Pancreas (tissue), 10 donors: ENCODE measurements at places on chromosomes 2 and 18.

DNA sequence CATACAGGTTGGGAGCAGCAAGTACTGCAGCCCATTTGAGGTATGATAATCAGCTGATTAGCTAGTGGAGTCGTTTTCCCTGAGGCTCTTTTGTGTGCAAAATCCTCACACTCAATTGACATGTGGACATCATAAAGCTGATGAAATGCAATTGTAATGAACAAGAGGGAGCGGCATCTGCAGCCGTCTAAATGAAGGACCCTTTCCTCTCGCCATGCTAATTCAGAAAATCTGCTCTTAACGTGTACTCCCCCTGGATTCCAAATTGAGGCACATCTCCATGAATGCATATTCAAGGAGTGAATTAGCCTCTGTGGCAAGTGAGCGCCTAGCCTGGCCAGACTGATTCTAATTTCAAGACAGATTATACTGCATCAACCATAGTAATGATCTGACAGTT is 260.9 kb upstream of the ATP5MC3 start:
- H3K27ac ChIP-seq, result no peak overlapping the region
- no peak overlapping the region for H3K4me3 ChIP-seq
- H3K4me1 ChIP-seq, result no peaks in the 10 kb centered on the region
- no peaks in the 10 kb centered on the region for H3K27me3 ChIP-seq
- no peak for DNase-seq
- no peaks in the 10 kb centered on the region for H3K36me3 ChIP-seq

- no peak overlapping the region for H3K27ac ChIP-seq
- no peaks in the 10 kb centered on the region for H3K27me3 ChIP-seq
- H3K36me3 ChIP-seq, result no peaks in the 10 kb centered on the region
- H3K4me3 ChIP-seq, result no peak overlapping the region
- H3K4me1 ChIP-seq, result no peaks in the 10 kb centered on the region
Observed at GRCh38 chr2:135096665-135097446, 44.8 kb downstream of the RAB3GAP1 start.

- H3K4me3 ChIP-seq, result peak overlapping the region; percentile 24
- H3K27ac ChIP-seq, result no peak overlapping the region
- H3K4me1 ChIP-seq, result no peaks in the 10 kb centered on the region
- H3K36me3 ChIP-seq, result no peaks in the 10 kb centered on the region
- H3K27me3 ChIP-seq, result peaks cover 8% of the 10 kb centered on the region
Observed at GRCh38 chr2:153477636-153478288, 800 bp downstream of the RPRM start.

DNA sequence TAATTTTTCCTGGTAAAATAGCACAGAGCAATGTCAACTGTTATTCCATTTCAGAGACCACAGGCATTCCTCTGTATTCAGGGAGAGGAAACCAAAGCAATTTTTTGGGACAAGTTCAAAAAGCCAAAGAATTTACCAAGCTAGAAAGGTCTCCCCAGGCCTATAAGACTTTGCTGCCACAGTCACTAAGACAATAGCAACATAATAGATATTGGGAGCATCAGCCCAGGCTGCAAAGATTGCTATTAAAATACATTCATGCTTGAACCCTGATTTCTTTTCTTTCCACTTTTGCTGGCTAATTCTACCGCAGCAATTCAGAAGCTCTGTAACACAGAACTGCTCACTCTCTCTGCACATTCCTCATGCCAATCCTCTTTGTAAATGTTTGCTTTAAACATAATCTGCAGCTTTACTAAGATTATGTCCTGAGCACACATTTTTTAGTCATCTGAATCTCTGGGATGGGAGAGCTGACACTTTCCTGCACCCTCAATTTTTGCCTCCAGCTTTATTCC is 76.3 kb downstream of the CLHC1 start:
- H3K4me1 ChIP-seq, result peaks cover 51% of the 10 kb centered on the region
- no peak overlapping the region for H3K27ac ChIP-seq
- H3K4me3 ChIP-seq, result no peak overlapping the region

DNA sequence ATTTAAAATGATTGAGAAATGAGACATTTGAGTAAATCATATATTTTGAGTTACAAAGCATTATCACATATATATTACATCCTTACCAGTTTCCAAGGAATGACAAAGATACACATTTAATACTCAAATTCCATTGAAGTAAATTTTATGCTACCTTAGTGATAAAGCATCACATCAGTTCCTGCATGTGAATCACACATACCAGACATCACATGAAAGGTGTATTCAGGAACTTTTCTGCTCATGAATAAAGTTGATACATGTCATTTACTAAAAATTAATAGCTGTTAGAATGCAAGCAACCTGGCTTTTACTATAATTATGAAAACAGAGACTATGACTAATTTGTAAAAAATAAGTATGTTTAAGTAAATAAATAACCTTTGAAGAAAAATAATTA is 548.8 kb upstream of the SLC39A10 start:
- no peaks in the 10 kb centered on the region for H3K36me3 ChIP-seq
- DNase-seq, result no peak
- H3K4me3 ChIP-seq, result no peak overlapping the region
- no peak overlapping the region for H3K27ac ChIP-seq

DNA sequence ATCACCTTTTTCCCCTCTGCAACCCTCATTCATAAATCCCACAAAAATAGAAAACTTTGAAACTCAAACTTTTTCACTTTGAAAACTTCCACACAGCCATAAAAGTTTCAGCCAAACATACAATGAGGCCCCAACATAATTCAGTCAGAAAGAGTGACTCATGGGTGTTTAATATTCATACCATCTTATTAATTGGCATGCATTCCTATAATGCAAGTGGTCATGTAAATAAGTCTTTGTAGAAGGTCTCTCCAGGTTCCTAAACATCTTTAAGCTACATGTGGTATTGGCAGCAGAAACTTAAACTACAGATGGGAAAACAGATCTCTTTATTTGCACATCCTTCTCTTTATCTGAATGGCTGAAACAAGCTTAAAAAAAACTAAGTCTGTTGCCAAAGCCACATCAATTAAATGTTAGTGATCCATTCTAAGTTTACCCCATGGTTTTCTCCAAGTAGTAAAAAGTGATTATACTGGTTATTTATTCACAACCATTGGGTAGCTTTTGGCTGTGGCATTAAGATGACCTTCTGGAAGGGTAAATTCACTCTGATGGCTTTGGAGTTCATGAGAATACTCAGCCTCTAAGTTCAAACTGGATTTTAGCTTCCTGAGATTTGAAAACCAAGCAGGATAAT is 70.2 kb upstream of the LYPD1 start:
- no peak overlapping the region for H3K4me3 ChIP-seq
- no peaks in the 10 kb centered on the region for H3K4me1 ChIP-seq
- no peak overlapping the region for H3K27ac ChIP-seq
- H3K27me3 ChIP-seq, result no peaks in the 10 kb centered on the region
- DNase-seq, result no peak

DNA sequence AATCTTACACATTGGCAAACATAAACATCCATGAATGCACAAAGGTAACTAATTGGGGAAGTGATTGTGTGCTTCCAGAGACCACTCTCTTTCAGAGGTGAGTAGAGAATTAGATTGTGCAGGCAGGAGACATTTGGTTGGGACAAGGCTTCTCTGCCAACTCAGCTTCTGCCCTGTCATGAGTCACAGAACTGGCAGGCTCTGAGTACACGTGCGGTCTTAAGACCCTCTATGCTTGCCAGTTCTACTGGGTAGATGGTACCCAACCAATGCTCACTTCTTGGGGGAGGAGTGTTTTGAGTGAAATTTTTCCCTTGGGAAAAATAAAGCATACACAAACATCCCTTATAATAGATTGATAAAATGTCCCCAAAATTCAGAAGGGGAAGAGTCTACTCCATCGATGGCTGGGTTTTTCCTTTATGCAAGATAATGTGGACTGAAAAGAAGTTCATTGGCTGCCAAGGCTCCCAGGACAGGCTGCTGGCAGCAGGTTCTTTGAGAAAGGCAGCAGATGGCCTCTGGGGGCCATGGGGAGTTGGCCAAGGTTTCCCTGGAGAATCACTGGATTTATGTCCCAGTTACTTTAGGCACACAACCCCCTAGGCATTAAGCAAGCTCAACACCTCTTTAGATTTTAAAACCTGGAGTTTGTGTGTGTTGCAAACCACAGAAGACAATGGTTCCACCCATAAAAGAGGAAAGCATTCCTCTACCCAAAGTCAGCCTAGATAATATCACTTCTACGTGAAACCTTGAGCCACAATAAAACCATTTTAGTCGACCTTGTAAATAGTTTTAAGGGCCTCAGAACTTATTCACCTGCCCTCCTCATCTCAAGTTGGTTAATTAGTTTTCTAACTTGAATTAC is 417.0 kb downstream of the TXNL1 start:
- peak overlapping the region; percentile 20 for H3K27ac ChIP-seq
- peaks cover 7% of the 10 kb centered on the region for H3K4me1 ChIP-seq
- H3K27me3 ChIP-seq, result no peaks in the 10 kb centered on the region
- H3K36me3 ChIP-seq, result no peaks in the 10 kb centered on the region

DNA sequence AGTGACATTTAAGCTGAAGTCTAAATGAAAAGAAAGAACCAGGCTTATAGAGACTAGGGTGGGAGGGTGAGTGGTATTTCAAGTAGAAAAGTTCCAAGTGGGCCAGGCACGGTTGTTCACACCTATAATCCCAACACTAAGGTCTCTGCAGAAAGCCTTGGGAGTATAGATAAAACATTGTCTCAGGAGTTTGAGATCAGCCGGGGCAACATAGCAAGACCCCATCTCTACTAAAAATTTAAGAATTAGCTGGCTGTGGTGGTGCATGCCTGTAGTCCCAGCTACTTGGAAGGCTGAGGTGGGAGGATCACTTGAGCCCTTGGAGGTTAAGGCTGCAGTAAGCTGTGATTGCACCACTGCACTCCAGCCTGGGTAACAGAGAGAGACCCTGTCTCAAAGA is 143.4 kb upstream of the PKDCC start:
- H3K36me3 ChIP-seq, result no peaks in the 10 kb centered on the region
- H3K27ac ChIP-seq, result no peak overlapping the region
- no peak for DNase-seq
- no peaks in the 10 kb centered on the region for H3K4me1 ChIP-seq

DNA sequence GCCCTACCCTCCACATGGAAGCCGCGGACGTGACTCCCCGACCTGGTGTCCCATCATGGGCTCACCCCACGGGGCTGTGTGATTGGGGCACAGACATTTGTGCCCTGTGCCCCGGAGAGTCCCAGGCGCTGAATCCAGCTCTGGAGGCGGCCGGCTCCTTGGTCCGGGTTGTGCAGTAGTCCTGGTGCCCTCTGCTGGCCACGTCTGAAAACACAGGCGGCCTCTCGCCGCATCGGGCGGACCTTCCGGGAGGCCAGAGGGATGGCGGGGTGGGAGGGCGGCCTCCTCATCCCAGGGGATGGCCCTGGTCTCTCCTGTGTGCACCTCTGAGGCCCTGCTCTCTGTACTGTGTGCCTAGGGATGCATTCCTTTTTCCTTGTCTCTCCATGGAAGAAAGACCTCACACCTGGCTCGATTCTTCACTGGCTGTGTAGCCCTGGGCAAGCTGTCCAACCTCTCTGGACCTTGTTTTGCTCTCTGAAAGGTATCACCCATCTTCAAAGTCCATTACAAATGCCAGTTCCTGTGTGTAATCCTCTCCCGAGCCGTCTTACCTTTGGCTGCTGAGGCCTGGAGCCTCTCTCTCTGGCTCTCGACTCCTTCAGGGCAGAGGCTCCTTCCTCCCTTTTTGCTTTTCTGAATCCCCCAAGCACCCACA is 27.6 kb downstream of the CELF4 start:
- H3K27ac ChIP-seq, result no peak overlapping the region
- H3K36me3 ChIP-seq, result no peaks in the 10 kb centered on the region
- no peak overlapping the region for H3K4me3 ChIP-seq
- H3K27me3 ChIP-seq, result peaks cover 10% of the 10 kb centered on the region
- no peaks in the 10 kb centered on the region for H3K4me1 ChIP-seq

DNA sequence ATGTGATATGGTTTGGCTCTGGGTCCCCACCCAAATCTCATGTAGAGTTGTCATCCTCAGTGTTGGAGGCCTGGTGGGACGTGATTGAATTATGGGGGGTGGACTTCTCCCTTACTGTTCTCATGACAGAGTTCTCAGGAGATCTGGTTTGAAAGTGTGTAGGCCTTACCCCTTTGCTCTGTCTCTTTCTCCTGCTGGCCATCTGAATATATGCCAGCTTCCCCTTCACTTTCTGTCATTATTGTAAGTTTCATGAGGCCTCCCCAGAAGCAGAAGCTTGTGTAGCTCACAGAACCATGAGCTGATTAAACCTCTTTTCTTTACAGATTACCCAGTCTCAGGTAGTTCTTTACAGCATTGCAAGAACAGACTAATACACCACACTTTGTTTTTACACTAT is 222.3 kb downstream of the DOK6 start:
- DNase-seq, result no peak
- H3K4me3 ChIP-seq, result no peak overlapping the region
- no peak overlapping the region for H3K27ac ChIP-seq
- no peaks in the 10 kb centered on the region for H3K27me3 ChIP-seq
- no peaks in the 10 kb centered on the region for H3K4me1 ChIP-seq

- H3K27me3 ChIP-seq, result peaks cover 4% of the 10 kb centered on the region
- no peak overlapping the region for H3K27ac ChIP-seq
- no peaks in the 10 kb centered on the region for H3K36me3 ChIP-seq
- H3K4me3 ChIP-seq, result no peak overlapping the region
- H3K4me1 ChIP-seq, result no peaks in the 10 kb centered on the region
Observed at GRCh38 chr2:108154366-108155061, 85.3 kb upstream of the SULT1C3 start.

GRCh38 chr2:17835516-17835915 is 19.3 kb downstream of the MSGN1 start:
- no peak overlapping the region for H3K4me3 ChIP-seq
- H3K27ac ChIP-seq, result no peak overlapping the region
- DNase-seq, result no peak
- H3K4me1 ChIP-seq, result no peaks in the 10 kb centered on the region

DNA sequence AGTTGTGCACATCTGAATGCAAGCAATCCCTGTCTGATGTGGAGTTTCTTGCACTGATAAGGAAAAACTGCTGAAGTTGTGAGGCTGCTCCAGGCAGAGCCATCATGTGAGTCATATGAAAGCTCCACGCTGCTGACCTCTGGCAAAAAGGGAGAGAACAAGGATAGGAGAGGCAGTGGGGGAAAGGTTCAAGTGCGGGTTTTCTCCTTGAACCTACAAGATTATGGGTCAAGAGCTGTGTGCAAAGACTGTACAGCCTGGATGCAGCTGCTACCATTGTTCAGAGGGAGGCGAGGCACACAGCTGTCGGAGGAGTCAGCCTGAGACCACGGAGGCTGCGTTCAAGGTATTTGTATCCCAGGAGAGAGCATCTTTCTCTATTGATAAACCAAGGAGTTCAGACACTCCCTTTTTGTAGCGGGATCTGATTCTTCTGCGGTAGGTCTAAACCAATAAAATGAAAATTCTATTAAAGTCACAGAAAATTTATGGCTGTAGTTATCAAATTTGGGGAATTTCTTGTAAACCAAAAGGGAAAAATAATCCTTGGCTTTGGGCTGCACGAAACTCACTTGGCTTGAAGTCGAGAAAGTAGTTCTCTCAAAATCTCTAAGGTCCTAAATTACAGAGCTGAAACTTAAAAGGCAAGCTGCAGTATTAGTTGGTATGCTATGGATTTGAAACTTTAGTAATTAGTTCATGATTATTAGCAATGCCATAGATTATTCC is at the start of gene CDK15:
CDK15 (plus strand) TSS at position 96 of the 729 bp plus-strand sequence; CDS start at position 224, 128 bp downstream.
- DNase-seq, result no peak
- H3K27ac ChIP-seq, result no peak within 1 kb of the TSS

- no peak overlapping the region for H3K27ac ChIP-seq
- DNase-seq, result no peak
- no peaks in the 10 kb centered on the region for H3K27me3 ChIP-seq
Observed at GRCh38 chr2:20103530-20103929, 52.1 kb upstream of the LAPTM4A start.
